Fibroblast of skin of right biceps (primary cell): ENCODE measurements at places on chromosomes 13 and 19.
A peak's percentile ranks its signal among the peaks of the same experiment; 100 is the strongest.

DNA sequence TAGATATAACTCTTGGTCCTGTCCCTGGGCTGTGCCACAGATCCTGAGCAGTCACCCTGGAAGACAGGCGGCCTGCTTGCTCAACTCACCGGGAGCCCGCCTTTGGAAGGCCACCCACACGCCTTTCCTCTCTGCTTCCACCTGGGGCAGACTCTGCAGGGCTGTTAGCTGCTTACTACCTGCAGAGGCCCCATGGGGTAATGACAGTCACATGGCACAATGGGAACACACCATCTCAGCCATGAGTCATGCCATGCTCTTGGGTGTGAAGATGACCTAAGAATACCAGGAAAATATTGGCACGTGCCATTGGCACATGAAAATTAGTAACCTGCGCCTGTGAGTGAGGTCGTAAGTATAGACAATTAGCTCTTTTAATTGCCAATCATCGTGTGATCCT lies 108.6 kb downstream of the COL4A2 start:
- no peak for DNase-seq

GRCh38 chr19:41161903-41162302 lies 31.1 kb upstream of the CYP2S1 start:
- DNase-seq = no peak

- DNase-seq = peak; percentile 21
Observed at GRCh38 chr13:74246487-74246886, 112.3 kb upstream of the KLF12 start.

GRCh38 chr13:51025245-51025905 lies 85.7 kb downstream of the C13orf42 start:
- DNase-seq = no peak

- DNase-seq = no peak
Observed at GRCh38 chr19:1713170-1713569, 40.1 kb upstream of the ONECUT3 start.

DNA sequence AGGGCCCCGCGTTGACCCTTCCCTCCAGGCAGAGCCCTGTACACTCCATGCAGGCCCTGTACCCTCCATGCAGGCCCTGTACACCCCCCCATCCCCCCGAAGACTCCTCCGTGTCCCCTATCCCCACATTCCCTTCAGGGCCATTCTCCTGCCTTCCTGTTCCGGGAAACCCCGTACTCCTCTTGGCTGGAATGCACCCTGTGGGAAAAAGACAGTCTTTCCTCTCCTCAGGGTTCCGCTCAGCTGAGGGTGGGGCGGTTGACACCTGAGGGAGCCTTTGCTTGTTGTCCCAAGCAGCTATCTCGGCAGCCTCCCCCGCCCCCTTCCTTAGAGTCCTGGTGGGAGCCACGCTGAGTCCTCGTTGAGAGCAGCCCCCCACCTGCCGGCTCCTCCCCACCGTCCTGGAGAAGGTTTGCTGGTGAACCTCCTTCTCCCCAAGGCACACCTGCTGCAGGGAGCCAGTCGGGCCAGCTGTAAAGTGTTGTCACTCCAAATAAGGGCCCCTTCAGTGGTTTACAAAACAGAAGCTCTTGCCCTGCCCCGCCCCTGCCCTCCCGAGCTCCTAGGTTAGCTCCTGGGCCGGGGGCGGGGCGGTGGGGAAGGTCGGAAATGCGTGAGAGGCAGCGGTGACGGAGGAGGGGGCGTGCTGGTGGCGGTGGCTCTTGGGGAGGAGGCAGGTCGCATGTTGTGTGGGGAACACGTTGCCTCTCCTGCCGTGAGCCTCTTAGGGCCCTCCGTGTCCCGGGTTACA lies 1.5 kb downstream of the GNA11 start:
- DNase-seq = peak; percentile 12

DNA sequence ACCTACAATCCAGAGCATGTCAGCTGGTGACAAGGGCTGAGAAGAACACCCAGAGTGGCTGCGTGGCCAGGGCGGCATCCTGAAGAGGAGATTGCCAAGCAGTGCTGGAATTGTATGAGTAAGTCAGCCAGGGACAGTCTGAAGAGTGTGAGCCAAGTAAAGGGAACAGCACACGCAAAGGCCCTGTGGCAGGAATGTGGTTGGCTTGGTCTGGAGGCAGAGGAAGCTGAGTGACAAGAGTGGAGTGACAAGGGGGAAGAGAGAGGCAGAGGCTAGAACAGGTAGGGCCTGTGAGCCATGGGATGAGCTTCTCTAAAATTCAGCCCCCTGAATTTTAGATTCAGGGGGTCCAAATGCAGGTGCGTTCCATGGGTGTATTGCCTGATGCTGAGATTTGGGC lies 53.7 kb upstream of the UQCRFS1 start:
- no peak for DNase-seq

- DNase-seq = peak; percentile 3
Observed at GRCh38 chr19:28239270-28239669, 973.7 kb downstream of the UQCRFS1 start.

DNA sequence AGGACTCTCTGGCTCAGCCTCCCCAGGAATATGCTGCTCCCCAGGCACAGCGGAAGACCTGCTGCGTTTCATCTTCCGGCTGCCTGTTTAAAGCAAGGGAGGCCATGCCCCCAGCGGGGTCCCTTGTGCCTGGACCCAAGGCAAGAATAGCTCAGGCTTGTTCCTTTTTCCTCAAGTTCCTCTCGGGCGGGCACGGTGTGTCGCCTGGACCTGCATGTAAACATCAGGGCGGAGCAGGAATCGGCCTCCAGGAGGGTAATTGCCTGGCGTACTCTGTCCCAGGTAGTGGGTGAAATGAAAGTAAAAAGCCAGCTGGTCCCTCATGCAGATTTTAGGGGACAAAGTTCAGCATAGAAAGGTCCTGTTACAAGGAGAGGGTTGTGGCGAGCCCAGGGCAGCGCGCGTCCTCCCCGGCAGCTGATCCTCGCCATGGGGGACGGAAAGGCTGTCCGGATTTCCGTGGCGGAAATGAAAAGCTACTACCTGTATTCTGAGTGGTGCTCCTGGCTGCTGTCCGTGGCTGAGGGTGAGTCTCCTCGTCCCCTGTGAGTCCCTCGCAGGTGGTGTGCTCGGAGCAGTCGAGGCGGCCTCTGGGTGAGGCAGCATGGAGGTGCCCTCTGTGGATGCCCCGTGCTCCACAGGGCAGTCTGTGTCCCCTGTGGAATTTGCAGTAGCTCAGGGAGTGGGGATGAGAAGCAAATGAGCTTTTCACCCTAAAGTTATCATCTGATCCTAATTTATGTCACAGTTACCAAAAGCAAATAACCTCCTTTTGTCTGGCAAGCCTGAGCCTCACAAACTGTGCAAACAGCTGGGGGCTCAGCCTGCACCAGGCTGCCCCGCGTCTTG lies 16.2 kb downstream of the MCF2L start:
- no peak for DNase-seq

GRCh38 chr13:20077086-20077485 lies 83.8 kb downstream of the GJA3 start:
- no peak for DNase-seq

GRCh38 chr13:99659226-99659625 lies 158.0 kb downstream of the TM9SF2 start:
- no peak for DNase-seq

- DNase-seq = peak; percentile 77
Observed at GRCh38 chr13:36323951-36324566, 22.1 kb downstream of the SPART start.

DNA sequence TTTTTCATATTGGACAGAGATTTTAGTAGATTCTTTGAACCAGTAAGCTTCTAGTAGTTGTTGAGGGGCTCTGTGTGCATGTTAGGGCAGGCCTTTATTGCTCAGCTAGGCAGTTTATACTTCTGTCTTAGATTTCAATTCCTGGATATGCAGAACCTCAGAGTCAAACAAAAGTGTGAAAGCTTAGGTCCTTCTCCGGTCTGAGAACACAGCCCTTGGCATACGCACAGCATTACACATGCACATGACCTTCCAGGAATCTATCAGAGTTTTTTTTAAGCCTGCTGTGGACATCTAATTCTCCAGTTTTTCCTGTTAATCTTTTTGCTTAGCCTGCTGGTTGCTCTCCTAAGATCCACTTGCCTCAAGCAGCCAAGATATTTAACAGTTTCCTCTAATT lies 77.9 kb upstream of the KL start:
- DNase-seq = no peak

GRCh38 chr13:90103099-90103784 lies 1244.2 kb upstream of the MIR17HG start:
- no peak for DNase-seq

DNA sequence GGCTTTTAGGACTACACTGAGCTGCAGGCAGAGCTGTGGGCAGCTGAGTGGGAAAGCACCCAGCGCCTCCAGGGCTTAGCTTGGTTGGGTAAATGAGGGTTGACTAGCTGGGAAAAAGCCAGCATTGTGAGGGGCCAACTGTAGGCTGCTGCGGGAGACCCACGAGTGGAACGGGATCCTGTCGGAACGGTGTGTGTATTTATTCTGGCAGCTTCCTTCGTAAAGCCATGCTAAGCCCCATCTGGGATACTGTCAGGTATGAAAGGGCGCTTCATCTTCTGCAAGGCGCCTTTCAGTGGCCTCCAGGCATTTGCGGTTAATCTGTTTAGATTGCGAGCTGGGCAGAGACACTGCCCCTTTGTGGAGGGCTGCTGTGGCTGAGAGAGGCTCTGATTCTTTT lies 39.5 kb upstream of the CNMD start:
- no peak for DNase-seq

DNA sequence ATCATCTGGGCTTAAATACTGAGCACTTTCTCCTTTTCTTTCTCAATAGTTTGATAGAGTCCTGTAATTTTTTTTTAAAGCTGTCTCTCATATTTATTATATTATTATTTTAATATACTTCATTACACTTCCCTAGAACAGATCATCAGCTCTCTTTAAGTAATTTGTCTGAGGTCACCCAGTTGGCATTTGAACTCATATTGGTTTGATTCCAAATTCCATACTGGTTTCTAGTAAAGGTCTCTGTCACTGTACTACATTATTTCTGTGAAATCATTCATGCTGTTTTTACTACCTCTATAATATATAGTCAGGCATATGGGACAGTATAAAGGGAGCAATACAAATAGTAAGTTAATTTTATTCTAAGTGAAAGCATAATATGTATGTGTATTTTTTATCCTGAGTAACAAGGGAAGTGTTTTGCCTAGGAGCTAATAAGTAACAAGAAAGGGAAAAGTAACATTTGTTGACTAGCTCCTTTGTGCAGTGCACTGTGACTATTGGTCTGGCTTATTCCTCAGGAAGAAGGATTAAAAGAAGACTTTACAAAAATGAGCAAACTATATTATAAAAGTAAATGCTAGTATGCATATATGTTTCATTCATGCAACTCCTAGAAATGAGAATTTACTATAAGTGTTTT lies 14.3 kb downstream of the LPAR6 start:
- DNase-seq = peak; percentile 47

GRCh38 chr13:29799041-29799440 lies 51.4 kb downstream of the UBL3 start:
- no peak for DNase-seq

GRCh38 chr13:114100446-114101357 lies 31.7 kb downstream of the RASA3 start:
- no peak for DNase-seq

GRCh38 chr19:43315851-43316250 lies 37.6 kb upstream of the CD177 start:
- DNase-seq = no peak

- DNase-seq = no peak
Observed at GRCh38 chr19:55232286-55232602, 3.7 kb upstream of the TMEM86B start.

GRCh38 chr19:3977242-3978143 lies 6.6 kb upstream of the DAPK3 start:
- DNase-seq = no peak

DNA sequence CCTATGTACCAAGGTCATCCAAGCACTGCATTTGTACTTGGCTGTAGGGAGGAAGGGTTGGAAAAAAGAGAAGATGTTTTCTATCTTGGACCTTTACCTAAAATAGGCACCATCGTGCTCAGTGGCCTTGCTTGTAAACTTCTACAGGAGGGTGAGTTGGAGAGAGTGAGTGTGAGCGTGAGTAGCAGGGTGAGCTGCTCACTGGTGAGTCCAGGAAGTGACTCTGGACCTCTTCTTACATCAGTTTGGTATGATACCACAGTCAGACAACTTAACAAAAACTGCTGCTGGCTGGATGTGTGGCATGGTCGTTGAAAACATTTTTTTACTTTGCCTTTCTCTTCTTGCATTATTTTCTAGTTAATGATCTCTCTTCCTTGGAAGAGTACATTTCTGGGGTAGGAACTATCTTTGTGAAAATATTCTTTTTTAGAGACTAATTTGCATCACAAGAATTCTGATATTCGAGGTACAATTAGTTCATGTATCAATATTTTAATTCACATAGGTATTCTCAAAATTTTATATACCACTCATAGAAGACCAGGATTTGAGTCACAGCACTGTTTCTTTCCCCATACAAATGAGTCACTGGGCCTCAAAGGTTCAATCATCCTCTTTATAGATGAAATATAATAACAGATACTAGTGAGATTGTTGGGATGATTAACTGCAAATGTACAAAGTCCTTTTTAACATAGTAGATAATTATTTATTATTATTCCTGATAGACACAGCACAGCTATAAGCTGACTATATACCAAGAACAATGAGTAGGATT lies 651 bp downstream of the SERPINE3 start:
- peak; percentile 24 for DNase-seq

- DNase-seq = no peak
Observed at GRCh38 chr19:33686262-33686661, 64.5 kb downstream of the CHST8 start.

DNA sequence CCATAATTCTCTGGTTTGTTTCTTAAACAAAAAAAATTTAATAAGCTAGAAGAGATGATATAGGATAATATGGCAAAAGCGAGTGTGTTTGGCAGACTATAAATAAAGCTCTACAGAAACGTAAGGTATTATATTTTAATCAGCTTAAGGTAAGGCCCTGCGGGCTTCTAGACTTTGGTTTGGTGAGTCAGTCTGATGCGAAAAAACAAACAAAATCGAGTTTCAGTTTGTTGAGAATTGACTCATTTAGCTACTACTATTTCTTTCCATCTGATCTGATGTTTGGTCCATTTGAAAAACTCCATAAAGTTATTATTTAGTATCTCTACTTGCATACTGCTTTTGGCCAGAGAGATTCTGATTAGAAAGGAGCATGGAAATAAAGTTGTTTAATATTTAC lies 138.0 kb downstream of the MIPEP start:
- no peak for DNase-seq
